ENCODE measurements at places on chromosomes 7 and 10.

GRCh38 chr10:129904323-129904722, 59.8 kb downstream of the EBF3 start:
- no peak for DNase-seq

- DNase-seq: no peak
Observed at GRCh38 chr7:55533050-55533728, 39.1 kb downstream of the VOPP1 start.

DNA sequence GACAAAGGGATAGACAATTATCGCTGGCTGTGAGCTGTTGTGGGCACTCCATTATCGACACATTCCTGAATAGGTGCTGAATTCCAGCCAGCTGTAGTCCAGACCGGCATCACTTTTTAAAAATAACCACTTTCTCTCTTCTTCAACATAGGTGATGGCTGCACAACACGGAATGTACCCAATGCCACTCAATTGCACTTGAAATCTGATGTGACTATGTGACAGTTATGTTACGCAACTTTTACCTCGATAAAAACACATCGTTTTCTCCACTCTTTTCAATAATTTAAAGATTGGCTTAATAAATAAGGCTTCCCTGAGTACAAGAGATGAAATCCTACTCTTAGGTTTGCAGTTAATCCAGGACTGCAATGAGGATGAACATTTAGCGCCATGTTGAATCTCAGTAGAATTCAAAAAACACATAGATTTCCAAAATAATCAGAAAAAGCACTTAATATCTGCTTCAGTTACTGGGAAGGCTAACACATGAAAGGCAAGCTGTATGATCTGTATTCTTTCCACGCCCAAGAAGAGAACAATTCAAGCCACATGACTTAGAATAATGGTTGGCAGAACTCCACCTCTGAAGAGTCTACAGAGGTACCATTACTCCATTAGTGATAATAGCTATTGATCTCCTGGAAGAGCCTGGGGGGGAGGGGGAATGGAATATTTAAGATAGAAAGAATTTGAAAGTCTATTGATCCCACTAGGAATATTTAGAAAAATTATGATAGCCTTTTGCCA, 3.6 kb downstream of the YWHAG start:
- no peak for DNase-seq

DNA sequence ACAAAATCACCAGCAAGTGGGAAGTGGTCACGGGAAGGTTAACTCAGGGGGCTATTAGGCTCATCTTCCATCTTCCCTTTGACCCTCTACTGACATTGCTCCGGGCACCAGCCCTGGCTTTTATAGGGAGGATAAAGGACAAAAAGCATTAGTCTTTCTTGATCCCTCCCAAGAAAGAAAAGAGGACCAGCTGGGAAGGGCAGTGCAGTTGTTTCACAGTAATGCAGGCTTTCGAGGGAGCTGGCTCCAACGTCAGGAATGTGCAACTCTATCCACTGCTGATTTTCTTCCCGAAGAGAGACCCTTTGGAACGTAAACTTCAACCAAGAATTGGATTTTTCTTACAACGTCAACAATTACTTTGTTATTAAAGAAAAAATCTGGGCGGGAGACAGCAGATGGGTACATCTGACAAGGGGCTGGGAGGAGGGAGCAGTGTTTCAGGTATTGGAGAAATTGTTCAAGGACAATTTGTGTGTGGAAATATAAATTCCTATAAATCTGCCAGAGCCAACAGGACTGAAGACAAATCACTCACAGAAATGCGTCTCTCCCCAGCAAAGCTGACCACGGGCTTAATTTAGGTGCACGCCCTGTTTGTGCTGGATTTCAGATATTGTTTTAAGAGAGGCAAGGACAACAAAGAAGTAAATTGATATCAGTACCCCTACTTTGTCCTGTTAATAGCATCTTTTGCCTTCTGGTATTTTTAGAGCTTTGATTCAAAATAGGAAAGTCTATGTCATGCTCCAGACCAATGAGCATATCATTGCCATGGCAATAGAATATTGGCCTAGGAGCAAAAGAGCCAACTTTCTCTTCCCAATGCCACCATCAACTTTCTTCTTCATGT, 23.4 kb upstream of the ARID5B start:
- DNase-seq: no peak

GRCh38 chr7:98120559-98120958, 13.9 kb downstream of the LMTK2 start:
- no peak for DNase-seq

DNA sequence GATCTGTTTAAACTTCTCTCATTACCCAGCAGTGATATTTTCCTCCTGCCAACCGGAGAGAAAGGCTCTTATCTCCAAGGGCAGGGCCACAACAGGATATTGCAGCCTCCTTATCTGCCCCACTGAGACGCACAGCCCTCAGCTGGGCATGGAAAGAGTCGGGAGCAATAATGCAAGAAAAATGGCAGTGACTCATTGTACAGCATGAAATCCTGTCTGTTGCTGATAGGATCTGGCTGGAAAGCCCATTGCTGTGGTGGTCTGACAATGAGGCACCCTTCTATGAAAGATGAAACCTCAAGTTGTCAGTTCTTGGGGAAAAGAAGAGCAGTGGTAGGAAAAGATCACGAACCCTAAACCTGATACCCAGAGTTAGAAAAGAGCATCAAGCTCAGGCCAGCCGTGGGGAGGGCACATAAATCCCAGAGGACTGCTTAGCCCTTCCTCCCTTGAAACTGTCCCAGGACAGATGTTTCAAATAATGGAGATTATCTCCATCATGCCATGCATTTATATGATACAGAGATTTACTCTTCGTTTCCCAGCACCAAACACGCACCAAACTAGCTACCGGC, 47.0 kb upstream of the FIGNL1 start:
- no peak for DNase-seq

GRCh38 chr7:101910991-101911799, 93.8 kb downstream of the CUX1 start:
- peak; percentile 62 for DNase-seq
